ENCODE measurements at places on chromosomes 13 and 19.
A peak's percentile ranks its signal among the peaks of the same experiment; 100 is the strongest.

DNA sequence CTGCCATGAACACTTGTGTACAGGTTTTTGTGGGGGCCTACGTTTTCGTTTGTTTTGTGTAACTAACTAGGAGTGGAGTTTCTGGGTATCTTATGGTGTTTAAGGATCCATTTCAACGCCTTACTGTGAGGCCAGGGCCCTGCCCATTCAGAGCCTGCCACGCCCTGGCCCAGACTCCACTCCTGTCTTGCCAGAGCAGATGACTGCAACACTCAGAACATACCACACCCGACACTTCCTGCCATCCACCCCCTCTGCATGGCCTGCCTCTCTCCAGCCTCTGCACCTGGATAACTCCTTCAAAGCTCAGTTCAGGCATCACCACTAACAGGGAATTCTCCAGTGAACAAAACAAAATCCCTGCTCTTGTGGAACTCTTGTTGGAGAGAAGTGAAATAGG lies 43.2 kb downstream of the RGCC start:
- no peak for DNase-seq

- DNase-seq = no peak
Observed at GRCh38 chr13:79492313-79492798, 11.4 kb downstream of the NDFIP2 start.

- peak; percentile 44 for DNase-seq
Observed at GRCh38 chr19:45152504-45153338, 8.1 kb downstream of the NKPD1 start.

- no peak for DNase-seq
Observed at GRCh38 chr13:43383498-43384165, 360.2 kb downstream of the DNAJC15 start.

GRCh38 chr19:33705860-33706259 lies 84.1 kb downstream of the CHST8 start:
- DNase-seq = no peak

Measured in central memory CD8-positive, alpha-beta T cell (primary cell).